ENCODE measurements at places on chromosomes 7 and 10.
A peak's percentile ranks its signal among the peaks of the same experiment; 100 is the strongest.

DNA sequence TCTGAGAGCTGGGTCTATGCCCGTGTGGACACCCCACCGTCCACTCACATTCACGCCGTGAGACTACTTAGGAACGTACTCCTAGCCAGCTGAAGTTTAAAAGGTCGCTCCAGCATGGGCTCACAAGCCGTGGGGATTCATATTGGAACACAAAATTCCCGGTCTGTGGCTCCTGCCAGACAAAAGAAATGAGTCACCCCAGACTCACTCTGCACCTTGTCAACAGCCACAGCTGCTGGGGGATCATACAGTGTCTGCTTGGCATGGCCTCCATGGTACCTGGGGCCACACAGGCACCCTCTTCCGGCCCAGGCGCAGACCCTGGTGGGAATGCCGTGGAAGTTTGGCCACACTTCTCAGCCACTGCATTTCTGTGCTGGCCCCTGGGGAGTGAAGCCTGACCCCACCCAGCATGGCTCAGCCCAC is 228.4 kb downstream of the DNAJB6 start:
- DNase-seq, result no peak

- no peak for DNase-seq
Observed at GRCh38 chr10:122044713-122045112, 55.8 kb downstream of the TACC2 start.

- DNase-seq, result peak; percentile 76
Observed at GRCh38 chr7:5824297-5824610, 42.8 kb upstream of the RNF216 start.

DNA sequence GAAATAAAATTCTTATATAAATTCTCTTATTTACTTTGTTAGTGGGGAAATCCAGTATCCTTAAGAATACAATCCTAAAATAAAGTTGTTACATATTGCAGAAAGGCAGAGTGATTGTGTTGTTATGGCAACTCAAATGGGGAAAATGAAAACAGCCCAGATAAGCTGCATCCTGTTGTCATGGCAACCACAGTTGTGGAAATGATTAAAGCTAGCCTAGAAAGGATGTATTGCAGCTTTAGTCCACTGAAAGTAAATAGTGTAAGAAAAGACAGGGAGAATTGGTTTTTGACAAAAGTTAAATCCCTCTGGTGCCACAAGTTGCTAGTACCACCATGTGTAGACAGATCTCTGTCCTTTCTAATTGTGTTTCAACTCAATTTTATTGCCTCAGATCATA is 43.2 kb downstream of the BTRC start:
- DNase-seq, result peak; percentile 30

DNA sequence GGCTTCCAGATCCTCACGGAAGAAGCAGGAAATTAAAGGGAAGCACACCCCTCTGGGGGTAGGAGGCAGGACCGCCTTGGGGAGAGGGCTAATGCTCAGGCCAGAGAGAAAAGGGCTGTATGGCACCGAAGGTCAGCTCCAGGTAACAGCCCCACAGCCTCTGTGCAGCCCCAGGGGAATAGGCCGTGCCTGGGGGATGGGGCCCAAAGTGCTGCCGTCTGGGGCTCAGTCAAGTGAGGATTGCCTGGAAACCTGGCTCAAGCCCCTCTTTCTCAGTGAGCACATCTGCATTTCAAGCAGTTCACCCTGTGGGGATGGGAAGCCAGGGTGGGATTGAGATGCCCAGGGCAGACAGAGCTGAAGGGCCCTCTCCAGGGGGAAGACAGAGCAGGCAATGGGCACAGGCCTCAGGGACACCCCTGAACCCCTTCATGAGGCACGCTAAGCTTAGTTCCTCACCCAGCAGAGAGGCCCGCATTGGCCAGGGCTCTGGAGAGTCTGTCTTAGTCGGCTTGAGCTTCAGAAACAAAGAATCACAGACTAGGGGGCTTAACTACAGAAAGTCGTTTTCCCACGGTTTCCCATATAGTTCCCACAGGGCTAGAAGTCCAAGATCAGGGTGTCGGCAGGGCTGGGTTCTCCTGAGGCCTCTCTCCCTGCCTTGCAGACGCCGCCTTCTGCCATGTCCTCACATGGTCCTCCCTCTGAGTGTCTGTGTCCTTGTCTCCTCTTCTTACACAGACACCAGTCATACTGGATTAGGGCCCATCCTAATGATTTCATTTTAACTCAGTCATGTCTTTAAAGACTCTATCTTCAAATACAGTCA is 118.2 kb downstream of the PTPN20 start:
- peak; percentile 5 for DNase-seq

DNA sequence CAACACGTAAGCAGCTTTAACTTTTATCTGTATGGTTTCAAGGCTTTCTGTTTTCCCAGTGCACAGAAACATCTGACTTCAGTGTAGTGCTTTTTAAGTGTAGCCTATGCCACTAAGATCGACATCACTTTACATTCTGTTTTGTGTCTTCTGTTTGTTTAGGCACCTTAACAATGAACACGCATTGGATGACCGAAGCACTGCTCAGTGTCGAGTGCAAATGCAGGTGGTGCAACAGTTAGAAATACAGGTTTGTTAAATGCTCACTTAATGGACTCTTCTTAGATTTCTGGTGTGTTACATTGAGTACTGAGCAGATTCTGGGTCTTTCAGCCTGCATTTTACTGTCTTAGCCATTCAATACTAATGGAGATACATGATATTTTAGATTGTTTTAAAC is 237.4 kb downstream of the FOXP2 start:
- DNase-seq, result no peak

GRCh38 chr10:43206391-43207235 is 60.3 kb downstream of the RASGEF1A start:
- DNase-seq, result peak; percentile 8

- no peak for DNase-seq
Observed at GRCh38 chr7:18941207-18941606, 176.2 kb downstream of the TWIST1 start.

DNA sequence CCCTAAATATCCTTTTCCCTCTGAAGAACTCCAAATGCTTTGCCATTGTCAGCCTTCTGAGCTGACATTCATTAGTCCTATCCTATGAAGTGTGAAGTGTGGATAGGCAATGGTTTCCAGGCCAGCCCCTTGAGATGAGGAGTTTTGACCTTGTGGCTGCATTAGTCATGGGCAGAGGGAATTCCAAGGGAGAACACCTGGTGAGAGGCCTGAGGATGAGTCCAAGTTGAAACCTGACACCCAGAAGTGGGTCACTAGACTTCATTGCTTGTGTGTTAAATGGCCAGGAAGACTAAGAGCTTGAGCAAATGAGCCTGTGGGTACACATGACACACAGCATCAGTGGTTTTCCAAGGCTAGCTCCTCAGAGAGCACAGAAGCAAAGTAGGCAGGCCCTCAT is 260.8 kb downstream of the SKAP2 start:
- DNase-seq, result no peak

DNA sequence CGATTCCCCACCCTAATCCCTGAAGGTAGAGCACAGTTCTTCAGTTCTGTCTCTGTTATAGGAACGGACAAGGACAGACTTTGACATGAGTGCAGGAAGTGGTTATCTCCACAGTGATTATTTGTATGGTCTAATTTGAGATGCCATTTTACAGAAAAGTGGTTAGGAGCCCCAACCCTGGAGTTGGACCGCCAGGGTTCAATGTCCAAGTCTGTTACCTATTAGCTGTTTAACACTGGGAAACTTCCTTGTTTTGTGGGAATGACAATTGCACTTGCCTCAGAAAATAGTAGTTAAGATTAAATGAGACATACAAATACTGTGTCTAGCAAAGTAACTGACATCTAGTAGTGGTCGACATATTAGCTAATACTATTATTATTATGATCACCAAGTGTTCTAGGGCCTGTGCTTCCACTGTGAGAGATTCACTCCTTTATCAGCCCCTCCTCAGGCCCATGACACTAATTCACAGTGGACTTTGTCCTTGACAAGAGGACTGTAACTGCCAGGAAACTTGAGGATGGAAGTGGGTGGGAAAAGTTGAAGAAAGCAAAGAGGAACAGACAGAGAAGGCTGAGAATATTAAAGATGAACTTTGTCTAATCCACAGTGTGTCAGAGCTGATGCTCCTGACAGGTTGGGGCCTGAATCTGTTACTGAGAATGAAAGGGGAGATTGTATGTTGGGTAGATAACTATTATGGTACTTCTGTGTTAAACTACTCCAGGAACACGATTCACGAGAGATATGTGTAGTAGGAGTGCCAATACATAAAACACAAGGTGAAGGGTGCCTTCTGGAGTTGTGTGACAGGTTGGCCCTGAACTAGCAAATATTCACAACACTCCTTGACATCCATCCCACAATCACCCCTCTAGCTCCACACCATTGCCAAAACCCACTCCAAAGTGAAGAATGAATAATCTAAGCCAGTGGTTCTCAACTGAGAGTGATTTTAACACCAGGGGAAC is 66.4 kb downstream of the TAC1 start:
- no peak for DNase-seq

All from activated CD4-positive, alpha-beta memory T cell treated with anti-CD3 and anti-CD28 coated beads for 36 hours (primary cell).